ENCODE measurements at places on chromosomes 1 and 21. TPM values are rescaled to one million over a fixed set of nuclear protein-coding genes. Genes with fewer than 3 reads are reported as not detected.

The GOLT1A gene
- not detected for polyA plus RNA-seq

- no peak for DNase-seq
Measured at GRCh38 chr1:36652011-36652410, 169.3 kb upstream of the CSF3R start.

DNA sequence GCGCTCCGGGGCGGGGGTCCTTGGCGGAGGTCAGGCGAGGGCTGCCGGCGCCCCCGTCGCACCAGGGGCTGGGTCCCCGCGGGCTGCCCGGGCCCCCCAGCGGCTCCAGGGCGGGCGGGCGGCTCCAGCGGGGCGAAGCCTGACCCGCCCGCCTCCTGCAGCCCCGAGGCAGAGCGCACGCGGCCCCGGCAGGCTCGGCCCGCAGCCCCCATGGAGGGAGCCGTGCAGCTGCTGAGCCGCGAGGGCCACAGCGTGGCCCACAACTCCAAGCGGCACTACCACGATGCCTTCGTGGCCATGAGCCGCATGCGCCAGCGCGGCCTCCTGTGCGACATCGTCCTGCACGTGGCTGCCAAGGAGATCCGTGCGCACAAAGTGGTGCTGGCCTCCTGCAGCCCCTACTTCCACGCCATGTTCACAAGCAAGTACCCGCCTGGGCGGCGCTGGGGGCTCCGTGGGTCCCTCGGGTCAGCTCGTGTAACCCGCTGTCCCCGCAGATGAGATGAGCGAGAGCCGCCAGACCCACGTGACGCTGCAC, 817 bp downstream of the KLHL17 start:
- DNase-seq = no peak

GRCh38 chr21:34201001-34201400, 127.6 kb downstream of the MRPS6 start:
- no peak for DNase-seq

GRCh38 chr1:160623227-160623633, 23.6 kb downstream of the SLAMF1 start:
- no peak for DNase-seq

All from forelimb muscle (tissue), 1 donor.